ENCODE measurements at places on chromosomes 16 and 17.
A peak's percentile ranks its signal among the peaks of the same experiment; 100 is the strongest.

GRCh38 chr17:46741122-46741730, 77.3 kb downstream of the WNT3 start:
- no peak for DNase-seq

DNA sequence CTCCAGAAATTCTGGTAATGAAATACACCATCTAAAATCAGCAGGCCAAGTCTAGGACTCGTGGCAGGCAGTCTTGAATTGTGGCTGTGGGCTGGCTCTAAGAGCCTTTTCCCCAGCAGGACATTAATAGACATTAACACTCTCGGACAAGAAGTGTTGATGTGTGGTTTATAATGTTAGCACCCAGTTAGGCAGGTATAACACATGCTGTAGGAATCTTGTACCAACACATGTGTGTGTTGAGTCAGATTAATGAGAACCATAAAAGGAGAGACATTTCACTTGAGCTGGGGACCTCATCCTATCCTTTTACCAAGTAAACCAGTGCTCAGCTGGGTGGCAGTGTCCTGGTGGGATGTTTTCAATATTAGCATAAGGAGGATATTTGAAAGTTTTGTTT, 264.5 kb downstream of the FTO start:
- no peak for DNase-seq

DNA sequence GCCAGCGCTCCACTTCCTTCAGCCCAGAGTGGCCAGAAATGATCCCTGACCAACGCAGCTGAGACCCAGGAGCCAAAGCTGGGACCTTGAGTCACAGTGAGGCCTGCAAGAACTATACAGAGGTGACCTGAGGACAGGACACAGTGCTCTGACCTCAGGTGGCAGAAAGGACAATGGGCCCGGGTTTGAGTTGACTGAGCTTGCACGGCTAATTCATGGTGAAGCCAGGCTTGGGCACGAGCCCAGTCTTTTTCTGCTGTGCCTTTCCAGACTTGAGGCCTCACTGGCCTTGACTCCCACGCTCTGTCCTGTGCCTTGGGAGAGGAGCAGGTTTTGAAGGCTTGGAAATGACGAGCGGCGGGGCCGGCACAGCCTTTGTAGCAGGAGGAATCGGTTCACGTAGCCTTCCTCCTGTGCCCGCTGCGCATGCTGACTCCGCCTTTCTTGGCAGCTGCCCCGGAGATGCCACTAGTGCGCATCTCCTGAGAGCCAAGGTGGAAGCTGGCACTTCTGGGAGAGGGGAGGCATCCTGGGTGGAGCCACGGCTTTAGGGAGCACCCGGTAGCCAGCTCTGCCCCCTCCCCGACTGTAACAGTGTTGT, 34.9 kb downstream of the NDEL1 start:
- DNase-seq: no peak

GRCh38 chr17:8053600-8053999, 14.7 kb downstream of the ALOX15B start:
- DNase-seq: no peak

- DNase-seq: no peak
Measured at GRCh38 chr16:49011901-49012300, 269.7 kb downstream of the CBLN1 start.

- no peak for DNase-seq
Measured at GRCh38 chr17:61097781-61098180, 301.9 kb upstream of the TBX2 start.

DNA sequence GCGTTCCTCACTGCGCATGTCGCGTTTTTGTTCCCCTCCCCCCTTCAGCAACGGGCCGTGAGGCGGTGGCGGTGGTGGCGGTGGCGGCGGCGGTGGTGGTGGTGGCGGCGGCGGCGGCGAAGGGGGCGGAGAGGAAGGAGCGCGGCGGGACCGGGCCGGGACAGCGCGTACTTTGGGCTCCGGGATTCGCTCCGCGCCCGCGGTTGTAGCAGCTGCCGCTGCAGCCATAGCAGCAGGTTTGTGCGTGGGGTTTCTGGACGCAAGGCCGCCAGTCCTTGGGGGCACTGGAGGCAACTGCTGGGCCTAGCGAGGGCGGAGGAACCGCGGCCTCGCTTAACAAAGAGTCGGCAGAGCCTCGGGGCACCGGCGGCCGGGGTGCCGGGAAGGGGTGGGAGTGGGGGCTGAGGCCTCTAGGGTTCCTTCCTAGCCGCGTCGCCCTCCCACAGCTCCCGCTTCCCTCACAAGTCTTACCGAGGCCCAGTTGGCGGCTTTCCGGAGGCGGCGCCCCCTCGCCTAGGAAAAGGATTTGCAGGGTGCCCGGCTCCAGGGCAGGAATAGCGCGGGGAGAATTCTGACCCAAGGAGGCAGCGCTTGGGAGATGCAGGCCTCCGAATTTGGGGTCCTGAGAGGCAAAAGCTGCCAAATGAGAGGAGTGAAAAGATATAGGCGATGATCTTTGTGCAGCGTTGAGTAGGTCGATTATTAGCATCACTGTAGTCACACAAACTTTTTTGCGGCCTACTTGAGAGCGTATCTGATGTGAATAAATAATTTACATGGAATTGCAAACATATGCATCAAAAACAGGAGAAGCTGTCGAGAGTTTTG, at the start of gene DDX42:
TSS of gene DDX42 (plus strand) at position 30 of the 828 bp plus-strand sequence. CDS start 12,880 bp downstream, outside the sequence.
- DNase-seq: peak; percentile 7

DNA sequence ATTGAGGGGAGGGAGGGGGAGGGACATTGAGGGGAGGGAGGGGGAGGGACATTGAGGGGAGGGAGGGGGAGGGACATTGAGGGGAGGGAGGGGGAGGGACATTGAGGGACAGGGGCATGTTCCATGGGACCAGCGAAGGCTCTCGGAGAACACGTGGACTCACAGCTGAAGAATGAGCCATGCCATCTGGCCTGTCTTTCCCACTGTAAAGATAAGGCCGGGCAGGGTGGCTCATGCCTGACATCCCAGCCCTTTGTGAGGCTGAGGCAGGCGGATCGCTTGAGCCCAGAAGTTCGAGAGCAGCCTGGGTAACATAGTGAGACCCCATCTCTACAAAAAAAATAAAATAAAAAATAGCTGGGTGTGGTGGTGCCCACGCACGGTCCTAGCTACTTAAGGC, 32.5 kb downstream of the RPH3AL start:
- no peak for DNase-seq

DNA sequence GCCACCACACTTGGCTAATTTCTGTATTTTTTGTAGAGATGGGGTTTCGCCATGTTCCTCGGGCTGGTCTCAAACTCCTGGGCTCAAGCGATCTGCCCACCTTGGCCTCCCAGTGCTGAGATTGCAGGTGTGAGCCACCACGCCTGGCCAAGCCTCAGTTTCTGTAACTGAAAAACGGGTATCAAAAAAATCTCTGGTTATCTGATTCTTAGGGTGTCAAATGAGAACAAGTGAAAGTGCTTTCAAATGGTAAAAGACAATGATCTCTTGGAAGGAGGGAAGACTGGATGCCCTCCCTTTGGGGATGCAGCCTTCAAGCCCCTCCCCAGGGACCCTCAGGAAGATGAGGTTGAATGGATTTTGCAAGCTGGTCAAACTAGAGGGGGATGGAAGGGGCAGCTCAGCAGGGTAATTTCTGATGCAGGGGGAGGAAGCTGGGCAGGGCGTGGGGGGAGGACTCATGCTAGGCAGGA, 22.3 kb downstream of the ARHGAP23 start:
- no peak for DNase-seq

- DNase-seq: no peak
Measured at GRCh38 chr16:11650641-11651591, 17.3 kb upstream of the SNN start.

GRCh38 chr17:7437950-7438614, 1.2 kb upstream of the FGF11 start:
- no peak for DNase-seq

- peak; percentile 9 for DNase-seq
Measured at GRCh38 chr16:11310997-11311561, 29.9 kb upstream of the PRM1 start.

GRCh38 chr17:32517982-32518381, 31.2 kb downstream of the CDK5R1 start:
- DNase-seq: no peak

GRCh38 chr16:83005653-83006160, 378.9 kb downstream of the CDH13 start:
- no peak for DNase-seq

GRCh38 chr17:76237859-76238313, 2.4 kb downstream of the RNF157 start:
- DNase-seq: no peak

DNA sequence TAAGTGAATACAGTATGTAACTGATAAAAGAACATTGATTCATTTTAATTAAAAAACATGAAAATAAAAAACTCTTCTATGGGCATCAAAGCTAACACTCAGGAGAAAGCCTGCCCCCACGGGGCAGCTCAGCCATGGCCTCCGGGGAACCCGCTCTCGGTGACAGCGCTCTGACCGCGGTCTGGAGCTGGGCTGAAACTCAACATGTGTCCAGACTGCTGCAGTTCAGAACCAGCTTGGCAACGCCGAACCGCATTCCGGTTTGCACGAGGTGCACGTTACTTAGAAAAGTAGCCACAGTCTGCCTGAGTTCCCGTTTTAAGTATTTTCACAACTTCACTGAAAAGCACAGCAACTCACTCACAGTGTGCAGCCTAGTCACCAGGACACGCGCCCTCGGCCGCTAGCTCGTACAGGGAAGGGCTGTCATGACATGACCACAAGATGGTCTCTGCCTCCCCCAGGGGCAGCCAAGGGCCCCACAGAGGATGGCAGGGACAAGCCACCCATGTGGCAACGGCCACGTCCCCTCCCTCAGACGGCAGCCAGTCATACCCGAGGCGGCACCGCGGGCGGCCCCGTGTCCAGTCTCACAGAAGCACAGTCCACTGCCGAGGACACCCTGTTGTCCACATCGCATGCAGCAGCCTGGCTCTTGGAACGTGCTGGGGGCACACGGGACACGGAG, 77.1 kb upstream of the METRNL start:
- no peak for DNase-seq

DNA sequence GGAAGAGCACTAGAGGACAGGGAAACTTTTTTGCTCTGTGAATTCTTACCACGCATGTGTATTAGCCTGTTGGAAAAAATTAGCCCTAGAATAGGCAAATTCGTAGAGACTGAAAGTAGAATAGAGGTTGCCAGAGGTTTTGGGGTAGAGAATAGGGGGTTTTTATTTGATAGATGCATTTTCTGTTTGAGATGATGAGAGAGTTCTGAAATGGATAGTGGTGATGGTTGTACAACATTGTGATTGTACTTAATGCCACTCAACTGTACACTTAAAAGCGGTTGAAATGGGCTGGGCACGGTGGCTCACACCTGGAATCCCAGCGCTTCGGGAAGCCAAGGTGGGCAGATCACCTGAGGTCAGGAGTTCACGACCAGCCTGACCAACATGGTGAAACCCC, 8.0 kb upstream of the DOC2B start:
- DNase-seq: no peak

DNA sequence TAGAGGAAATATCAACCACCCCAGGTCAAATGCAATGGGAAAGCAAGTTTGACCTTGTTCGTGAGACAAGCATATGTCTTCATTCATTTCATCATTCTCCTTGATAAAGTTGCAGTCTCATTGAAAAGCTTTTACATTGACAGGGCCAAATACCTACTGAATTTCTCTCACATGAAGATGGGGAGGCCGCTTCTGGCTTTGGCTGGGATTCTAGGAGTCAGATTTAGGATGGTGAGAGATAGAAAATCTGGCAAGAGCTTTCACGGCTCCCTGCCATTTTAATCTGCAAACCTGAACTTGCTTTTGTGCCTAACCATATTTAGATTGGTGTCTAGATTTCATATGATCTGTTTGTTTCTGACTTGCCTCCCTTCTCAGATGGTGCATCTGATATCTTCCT, 88.0 kb downstream of the TMEM100 start:
- DNase-seq: no peak

DNA sequence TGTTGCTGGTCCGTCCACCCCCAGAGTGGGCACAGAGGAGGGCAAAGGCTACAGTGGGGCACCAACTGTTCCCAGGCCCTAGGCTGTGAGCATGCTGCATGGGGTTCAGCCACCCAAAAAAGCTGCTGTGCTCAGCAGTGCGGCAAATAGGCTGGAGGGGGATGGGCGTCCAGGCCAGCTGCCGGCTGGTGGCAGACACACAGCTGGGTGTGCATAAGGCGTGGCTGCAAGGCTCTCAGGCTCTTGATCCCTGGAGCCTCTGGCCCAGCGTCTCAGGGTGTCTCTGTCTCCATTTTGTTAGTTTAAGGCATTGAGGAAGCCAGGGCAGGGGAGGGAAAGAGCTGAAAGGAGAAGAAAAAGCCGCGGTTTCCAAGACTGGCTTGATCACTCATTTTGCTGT, 8.8 kb downstream of the RPL19 start:
- no peak for DNase-seq

- no peak for DNase-seq
Measured at GRCh38 chr16:67893743-67894399, 817 bp downstream of the PSKH1 start.

DNA sequence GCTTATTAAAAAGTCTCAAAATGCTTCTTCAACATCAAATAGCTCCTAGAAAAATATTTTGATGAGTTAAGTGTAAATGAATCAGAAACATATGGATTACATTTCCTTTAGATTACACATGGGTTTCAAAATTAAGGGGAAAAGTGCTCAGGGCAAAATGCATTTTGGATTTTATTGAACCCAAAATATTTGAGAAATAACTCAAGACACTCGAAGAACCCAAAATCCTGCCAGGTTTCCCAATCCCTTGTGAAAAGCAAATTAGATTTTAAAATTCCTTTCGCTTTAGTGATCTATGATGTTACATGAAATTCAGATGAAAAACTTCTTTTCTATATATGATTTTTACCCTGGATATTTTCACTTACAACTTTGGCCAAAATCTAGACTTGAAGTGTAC, 847.4 kb upstream of the SOX9 start:
- no peak for DNase-seq

DNA sequence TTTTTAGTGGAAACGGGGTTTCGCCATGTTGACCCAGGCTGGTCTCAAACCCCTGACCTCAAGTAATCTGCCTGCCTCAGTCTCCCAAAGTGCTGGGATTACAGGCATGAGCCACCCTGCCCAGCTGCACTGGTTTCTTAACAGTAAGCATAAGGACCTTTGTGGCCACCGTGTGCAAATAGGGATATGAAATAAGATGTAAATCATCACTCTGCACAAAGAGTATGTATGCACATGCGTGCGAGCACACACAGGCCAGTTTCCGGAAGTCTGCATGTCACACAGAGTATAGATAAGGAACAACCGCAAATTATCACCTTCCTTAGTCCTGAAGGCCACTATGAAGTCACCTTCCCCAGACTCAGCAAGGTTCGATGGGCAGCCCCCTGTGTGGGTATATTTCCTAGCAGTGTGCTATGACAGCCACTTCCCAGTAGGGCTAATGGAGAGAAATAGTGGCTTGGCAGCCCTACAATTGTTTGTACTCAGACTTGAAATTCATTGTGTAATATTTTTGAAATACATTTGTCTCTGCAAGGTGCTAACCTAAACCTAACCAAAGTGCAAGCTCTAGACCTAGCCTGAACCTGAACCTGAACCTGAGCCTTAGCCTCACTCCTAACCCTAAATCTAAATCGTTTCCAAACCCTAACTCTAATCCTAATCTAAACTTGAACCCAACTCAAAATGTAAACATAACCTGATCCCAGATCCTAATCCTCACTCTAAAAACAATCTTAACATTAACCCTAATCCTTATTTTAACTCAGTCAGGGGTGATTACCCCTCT, 48.4 kb upstream of the SKAP1 start:
- peak; percentile 23 for DNase-seq
